ENCODE measurements at places on chromosomes 12 and 14.

DNA sequence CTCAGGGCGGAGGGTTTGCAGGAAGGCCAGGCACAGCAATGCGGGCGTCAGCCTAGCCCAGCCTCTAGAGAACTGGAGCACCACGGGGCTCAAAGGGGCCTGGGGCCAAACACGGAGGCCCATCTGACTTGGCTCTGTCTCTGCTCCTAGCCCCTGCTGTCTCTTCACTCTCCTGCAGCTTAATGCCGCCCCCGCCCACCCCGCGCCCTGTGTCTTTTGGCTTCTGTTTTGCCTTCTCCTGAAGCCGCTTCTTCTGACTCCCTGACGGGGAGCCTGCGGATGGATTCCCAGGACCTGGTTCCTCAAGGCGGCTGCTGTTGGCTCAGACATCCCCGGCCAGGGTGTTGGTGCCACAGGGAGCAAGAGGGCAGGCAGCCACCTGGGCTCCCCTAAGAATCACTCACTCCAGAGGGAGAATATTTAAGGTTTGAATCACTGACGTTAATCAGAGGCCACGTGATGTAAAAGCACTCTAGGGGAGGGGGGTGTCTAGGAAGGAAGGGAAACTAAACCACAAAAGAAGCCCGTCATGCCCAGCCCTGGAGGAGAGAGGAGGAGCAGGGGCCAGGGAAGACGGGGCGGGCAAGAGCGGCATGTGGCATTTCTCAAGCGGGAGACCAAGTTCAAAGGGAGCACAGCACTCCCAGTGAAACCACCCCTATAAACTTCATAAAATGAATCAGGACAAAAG, 36.9 kb upstream of the PRMT8 start:
- peak; percentile 94 for DNase-seq

DNA sequence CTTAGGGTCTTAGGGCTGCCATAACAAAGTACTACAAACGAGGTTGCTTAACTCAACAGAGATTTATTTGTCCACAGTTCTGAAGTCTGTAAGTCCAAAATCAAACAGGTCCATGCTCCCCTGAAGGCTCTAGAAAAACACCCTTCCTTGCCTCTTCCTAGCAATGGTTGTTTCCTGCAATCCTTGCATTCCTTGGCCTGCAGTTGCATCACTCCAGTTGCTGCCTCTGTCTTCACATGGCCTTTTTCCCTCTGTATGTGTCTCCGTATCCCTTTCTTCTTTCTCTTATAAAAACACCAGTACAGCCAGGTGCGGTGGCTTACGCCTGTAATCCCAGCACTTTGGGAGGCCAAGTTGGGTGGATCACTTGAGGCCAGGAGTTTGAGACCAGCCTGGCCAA, 17.4 kb downstream of the KCNMB4 start:
- no peak for DNase-seq

DNA sequence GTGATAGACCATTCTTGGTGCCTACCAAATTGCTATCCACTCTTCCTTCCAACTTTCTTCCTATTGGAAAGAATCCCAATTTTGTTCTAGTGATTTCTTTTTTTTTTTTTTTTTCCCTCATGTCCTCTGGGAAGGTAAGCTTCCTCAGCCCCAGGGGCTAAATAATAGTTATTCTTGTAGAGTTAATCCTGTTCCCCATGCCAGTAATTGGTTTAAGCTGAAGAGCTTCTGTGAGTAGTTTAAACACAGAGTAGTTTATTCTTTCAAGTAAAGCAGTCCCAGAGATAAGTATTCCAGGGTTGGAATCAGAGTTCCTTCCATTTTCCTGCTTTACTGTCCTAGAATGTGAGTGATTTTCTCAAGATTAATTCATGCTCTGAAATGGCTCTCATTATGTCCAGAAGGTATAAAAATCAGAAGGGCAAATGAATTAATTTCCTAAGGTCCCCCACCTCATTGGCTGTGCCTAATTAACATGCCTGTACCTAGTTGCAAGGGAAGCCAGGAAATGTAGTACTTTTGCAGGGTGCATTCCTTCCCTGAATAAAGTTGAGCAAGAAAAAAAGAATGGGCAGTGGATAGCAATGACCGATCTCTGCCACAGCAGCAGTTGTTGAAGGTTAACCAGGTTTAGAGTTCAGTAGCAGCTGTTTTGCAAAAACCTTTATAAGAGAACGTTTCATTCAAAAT, 97.8 kb downstream of the PLEKHA5 start:
- no peak for DNase-seq

GRCh38 chr12:68344126-68344525, 12.0 kb upstream of the MDM1 start:
- no peak for DNase-seq

Data from ELR (cell line).